ENCODE measurements at places on chromosomes 2 and 18. TPM values are rescaled to one million over a fixed set of nuclear protein-coding genes. Genes with fewer than 3 reads are reported as not detected.

Gene SLC11A1
- 0.05 TPM for total RNA-seq

Gene ARMC9
- 19.9 TPM for total RNA-seq

Gene ALPI
- not detected for total RNA-seq

Gene MAP3K19
- total RNA-seq, result not detected

Gene SNORC
- 0.84 TPM for total RNA-seq

Gene ATP5MC3
- 98.7 TPM for total RNA-seq

Gene SP140
- total RNA-seq, result 0.09 TPM

Gene FEV
- total RNA-seq, result not detected

Gene ROCK2
- 83.3 TPM for total RNA-seq

Gene SLC9A2
- not detected for total RNA-seq

Gene KLHL14
- 0.85 TPM for total RNA-seq

Gene RGPD4
- total RNA-seq, result not detected

Gene CHRNG
- not detected for total RNA-seq

Gene DYNC1I2
- 164 TPM for total RNA-seq

Gene SULT1C2
- total RNA-seq, result 0.05 TPM

Gene AQP12B
- not detected for total RNA-seq
